ENCODE measurements at places on chromosomes 4 and X. TPM values are rescaled to one million over a fixed set of nuclear protein-coding genes. Genes with fewer than 3 reads are reported as not detected.

DNA sequence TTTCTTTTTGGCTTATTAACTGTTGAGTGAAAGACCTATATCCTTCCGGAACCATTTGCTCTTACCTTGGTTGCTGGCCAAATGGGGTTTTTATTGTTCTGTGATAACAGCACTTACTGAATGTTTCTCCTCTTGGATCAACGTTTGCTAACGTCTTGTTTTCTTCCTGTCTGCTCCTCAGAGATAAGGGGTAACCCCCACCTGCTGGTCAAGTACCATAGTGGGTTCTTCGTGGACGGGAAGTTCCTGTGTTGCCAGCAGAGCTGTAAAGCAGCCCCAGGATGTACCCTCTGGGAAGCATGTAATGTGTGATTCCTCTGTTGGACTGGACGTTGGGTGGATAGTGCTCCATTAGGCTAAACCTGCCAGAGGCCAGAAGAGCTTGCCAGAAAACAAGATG is 15.3 kb downstream of the BMX start:
- no peak for DNase-seq

GRCh38 chr4:38324861-38325628 is 339.0 kb upstream of the KLF3 start:
- DNase-seq, result no peak

DNA sequence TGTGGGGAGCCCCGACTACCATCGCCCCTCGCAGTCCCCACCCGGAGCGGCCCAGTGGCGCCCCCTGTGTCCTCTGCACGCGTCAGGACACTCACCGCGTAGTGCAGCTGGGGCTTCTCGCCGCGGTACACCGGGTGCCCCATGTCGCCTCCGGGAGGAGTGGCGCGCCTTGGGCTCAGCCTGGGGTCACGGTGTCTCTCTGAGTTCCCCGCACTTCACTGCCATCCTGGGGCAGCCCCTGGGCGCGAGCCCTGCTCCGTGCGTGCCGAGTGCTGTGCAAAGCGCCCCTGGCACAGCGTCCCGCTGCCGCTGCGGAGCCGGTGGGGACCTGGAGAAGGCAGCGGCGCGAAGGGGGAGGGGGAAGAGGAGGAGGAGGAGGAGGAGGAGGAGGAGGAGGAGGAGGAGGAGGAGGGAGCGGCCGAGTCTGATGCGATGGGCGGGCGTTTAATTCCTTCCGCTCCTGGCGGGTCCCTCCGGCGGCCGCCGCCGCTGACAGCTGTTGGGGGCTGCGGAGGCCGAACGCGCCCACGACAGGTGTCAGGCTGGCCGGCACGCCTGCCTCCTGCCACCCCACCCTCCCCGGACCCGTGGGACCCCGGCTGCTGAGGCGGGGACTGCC is 134.3 kb downstream of the AMELX start:
- peak; percentile 68 for DNase-seq

GRCh38 chrX:136629084-136629750 is 18.7 kb upstream of the CD40LG start:
- no peak for DNase-seq

DNA sequence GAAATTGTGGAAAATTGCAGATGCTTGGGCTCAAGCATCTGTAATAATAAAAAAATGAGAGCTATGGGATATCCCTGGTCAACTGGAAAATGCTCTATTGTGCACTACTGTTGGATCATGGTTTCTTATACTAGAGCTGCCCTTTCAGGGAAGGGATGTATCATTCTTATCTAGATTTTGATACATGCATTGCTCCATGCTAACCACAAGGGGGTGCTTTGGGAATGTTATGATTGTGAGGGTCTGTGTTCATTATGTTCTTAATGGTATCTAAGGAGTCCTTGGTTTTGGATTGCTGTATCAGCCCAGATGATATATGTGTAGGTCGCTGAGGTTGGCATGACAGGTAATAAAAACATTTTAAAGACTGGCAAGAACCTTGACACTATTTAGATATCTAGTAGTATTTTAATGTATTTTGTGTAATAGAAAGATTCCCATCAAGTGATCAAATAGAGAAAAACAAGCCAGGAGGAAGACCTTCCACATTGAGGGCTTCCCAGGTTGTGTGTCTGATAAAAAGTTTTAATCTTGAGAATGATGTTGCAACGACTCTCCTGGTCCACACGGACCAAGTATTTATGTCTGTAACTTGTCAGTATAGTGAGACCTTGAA is 49.2 kb upstream of the TLR2 start:
- DNase-seq, result no peak

- DNase-seq, result no peak
Observed at GRCh38 chr4:112560084-112560483, 44.1 kb upstream of the NEUROG2 start.

- no peak for DNase-seq
Observed at GRCh38 chr4:184280591-184281071, 63.0 kb upstream of the ENPP6 start.

DNA sequence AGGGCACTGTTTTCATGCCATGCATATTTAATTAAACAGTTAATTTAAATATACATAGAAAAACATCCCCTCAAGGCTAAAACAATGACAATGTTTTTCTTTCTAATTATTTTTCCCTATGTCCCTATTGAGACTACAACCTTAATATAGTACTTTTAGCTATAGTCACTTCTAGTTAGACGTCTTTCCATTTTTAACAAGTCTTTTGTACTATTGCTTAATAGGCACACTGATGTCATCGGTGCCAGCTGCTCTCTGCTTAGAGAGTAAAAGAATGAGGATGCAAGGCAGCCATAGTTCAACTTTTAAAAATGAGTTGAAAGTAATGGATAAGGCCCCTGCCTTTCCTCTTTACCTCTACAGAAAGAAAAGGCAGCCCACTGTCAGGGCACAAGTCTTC is 191.1 kb downstream of the KCTD8 start:
- DNase-seq, result no peak

- no peak for DNase-seq
Observed at GRCh38 chrX:22527302-22527701, 254.6 kb downstream of the CBLL2 start.

- DNase-seq, result no peak
Observed at GRCh38 chrX:94758130-94758529, 1084.1 kb downstream of the FAM133A start.

DNA sequence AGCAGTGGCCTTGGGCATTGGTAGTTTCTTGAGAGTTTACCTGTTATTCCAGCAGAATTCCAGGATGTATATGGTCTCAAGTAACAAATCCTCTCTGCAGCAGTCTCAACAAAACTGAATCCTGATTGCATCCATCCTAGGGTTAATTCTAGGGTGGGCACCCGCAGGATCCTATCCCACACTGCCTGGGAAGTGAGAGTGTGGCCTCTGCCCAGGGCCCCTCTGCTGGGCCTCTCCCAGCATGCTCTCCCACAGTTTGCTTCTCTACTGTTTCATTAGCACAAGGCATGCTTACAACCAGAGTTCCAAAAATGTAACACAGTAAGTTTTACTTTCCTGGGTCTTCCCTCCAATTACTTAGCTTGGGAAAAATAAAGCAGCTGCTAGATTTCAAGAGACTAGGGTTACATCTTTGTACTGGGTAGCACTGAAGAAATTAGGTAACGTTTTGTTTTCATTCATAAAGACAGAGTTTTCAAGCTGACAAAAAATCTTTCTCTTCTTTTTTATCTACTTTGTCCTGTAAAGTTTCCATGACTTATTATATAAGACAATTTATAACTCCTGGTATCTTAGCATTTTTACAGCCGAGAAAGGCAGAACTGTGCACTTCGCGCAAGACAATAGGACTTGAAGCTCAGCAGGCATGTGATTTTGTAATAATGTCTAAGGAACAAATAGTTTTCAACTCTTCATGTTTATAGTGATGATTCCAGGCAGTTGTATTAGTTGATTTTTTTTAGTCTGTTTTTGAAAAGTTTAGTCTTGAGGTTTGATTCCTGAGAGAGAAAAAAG is 131.2 kb upstream of the PCDH18 start:
- DNase-seq, result no peak

DNA sequence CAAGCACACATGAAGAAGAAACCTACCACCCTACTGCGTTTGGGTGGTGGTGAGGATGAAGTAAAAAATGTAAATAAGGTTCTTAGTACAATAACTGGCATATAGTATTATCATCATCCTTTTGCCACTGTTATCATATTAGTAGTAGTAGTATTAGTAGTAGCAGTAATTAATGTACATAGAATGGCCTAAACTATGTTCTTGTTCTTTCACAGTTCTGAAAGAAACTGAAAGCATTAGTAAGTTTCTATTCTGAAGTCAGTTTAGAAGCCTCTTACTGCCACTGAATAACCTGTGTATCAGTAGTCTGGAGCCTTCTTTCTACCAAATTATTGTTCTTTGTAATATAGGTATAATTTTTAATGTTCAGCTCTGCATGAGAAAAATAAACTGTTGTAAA is 21.0 kb downstream of the COL4A6 start:
- DNase-seq, result no peak

GRCh38 chr4:169124661-169125060 is 114.6 kb upstream of the CBR4 start:
- no peak for DNase-seq

- DNase-seq, result no peak
Observed at GRCh38 chr4:16289897-16290554, 63.8 kb upstream of the TAPT1 start.

DNA sequence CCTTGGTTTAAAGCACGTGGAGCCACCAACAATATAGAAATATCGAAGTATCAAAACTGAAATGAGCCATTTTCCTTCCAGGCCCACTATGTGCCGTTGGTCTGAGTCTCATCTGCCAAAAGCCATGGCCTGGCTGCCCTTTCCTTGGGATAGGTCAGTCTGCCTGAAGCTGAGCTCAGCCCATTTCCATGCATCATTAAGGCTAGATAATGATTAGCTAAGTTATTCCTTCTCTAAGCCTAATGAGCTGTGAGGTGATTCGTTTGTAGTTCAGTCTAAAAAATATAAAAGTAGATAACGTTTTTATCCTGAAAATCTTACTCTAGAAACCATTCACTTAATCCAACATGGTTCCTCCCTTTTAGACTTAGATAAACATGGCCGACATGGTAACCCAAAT is 936.2 kb upstream of the LCORL start:
- DNase-seq, result no peak

DNA sequence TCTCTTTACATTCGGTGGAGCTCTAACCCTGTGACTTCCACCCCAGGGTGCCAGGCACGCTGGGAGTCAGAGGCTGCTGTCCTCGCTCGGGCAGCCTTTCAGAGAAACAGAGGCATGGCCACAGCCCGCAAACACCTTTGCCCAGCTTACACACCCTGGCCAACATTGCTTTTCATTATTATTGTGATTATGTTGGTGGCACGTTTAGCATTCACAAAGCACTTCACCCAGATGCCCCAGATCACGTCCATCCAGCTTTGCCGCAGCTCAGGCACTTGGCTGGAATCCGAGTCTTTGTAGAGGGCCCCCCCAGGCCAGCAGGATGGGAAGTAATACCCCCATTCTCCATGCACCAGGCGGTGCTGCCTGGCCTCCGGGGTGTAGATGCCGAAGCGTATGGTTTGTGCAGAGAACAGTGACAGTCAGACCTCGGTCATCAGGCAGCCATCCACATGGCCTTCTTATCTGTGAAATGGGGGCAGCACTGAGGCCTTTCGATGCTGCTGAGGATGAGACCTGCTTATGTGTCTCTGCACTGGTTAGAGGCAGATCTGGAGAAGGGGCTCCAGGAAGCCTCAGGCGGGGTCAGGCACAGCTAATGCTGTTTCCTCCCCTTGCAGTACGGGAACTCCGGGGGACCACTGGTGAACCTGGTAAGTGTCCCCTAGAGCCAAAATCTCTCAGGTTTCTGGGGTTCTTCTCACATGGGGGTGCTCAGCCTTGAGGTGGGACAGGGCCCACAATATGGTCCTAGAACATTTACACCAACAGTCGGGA is 22.3 kb downstream of the HTRA3 start:
- no peak for DNase-seq

DNA sequence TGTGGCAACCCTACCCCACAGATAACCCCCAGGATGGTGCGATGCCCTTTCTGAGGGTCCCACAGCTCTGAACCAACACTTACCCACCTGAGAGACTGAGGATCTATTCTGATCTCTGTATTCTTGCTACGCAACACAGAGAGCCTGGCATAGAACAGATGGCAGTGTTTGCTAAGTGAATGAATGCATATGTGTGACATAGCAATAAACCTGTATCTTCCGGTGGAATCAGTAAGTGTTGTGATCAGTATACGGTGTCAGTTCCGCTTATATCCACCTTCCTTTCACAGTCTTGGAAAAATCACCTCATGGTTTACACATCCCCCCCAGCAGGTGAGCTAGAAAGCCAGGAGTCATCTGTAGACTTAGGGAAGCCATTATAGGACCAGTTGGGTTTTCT is 5.9 kb upstream of the HSD17B10 start:
- no peak for DNase-seq

DNA sequence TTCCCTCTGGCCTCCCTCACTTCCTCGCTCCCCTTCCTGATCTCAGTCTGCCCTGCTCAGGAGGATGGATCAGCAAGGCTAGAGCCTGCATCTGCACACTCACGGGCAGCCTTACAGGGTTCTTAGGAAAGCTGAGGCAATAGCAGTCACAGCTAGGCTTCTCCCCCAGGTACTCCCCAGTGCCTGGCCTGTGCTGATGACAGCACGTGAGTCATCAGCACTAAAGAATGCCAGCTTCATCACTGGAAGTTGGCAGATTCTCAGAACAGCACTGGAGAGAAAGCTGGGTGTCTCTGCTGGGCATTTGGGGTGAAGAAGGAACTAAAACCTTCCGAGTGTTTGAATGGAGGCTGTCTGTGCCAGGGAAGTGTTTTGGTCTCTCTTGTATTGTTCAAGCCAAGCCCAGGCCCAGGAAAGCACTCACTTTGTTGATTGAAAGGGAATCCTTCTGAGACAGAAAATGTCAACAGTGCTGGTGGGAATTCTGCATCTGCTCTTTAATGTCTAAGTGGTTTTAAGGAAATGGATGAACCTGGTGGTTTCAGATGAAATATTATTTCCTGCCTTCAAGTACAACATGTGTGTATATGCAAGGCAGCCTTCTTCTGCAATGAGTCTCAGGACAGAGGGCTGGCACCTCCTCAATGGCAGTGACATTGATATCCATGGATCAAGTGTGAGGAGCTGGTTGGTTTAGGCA is 73.0 kb upstream of the SCOC start:
- no peak for DNase-seq

DNA sequence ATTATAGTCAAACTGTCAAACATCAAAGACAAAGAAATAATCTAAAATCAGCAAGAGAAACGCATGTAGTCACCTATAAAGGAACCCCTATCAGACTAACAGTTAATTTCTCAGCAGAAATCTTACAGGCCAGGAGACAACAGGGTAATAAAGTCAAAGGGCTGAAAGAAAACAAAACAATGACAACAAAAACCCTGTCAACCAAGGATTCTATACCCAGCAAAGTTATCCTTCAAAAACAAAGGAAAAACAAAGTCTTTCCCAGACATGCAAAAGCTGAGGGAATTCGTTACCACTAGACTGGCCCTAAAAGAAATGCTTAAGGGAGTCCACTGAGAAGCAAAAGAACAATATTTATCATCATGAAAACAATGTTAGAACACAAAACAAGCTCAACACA is 22.1 kb downstream of the TMEM154 start:
- no peak for DNase-seq

- no peak for DNase-seq
Observed at GRCh38 chr4:40617872-40618271, 11.8 kb downstream of the RBM47 start.

YY2 gene
- 3.1 TPM for total RNA-seq

SLC9B1 gene
- 1.8 TPM for total RNA-seq

MXRA5 gene
- total RNA-seq, result 130 TPM

SPARCL1 gene
- total RNA-seq, result 400 TPM

VEGFC gene
- total RNA-seq, result 13.7 TPM

RPA4 gene
- total RNA-seq, result 2.6 TPM

SPACA5 gene
- not detected for total RNA-seq

OTUD6A gene
- not detected for total RNA-seq

FAM53A gene
- total RNA-seq, result 2.5 TPM

XAGE1B gene
- not detected for total RNA-seq

CENPVL1 gene
- not detected for total RNA-seq

SUPT20HL2 gene
- 0.57 TPM for total RNA-seq

MAGEA9B gene
- total RNA-seq, result not detected

IBSP gene
- total RNA-seq, result not detected
